ENCODE measurements at places on chromosomes 1 and 21.

GRCh38 chr1:235835226-235835625 lies 31.5 kb downstream of the LYST start:
- DNase-seq = no peak

DNA sequence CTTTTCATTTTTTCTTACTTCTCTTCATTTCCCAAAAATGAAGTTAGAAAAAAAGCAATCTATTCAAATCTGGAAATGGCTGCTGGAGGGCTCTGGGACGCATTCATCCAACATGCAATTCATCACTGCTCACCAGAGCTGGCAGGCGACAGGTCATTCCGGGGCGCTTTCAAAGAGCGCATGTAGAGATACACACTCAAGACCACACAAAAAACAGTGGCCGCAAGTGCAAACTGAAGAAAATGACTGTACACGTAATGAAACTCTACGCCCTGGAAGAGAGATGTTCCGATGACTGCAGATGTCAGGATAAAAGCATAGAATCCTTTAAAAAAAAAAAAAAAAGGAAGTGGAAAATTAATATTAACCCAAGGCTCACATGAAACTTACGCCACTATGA lies 15.5 kb downstream of the LBR start:
- DNase-seq = no peak

GRCh38 chr1:221161571-221162041 lies 282.4 kb downstream of the HLX start:
- DNase-seq = no peak

DNA sequence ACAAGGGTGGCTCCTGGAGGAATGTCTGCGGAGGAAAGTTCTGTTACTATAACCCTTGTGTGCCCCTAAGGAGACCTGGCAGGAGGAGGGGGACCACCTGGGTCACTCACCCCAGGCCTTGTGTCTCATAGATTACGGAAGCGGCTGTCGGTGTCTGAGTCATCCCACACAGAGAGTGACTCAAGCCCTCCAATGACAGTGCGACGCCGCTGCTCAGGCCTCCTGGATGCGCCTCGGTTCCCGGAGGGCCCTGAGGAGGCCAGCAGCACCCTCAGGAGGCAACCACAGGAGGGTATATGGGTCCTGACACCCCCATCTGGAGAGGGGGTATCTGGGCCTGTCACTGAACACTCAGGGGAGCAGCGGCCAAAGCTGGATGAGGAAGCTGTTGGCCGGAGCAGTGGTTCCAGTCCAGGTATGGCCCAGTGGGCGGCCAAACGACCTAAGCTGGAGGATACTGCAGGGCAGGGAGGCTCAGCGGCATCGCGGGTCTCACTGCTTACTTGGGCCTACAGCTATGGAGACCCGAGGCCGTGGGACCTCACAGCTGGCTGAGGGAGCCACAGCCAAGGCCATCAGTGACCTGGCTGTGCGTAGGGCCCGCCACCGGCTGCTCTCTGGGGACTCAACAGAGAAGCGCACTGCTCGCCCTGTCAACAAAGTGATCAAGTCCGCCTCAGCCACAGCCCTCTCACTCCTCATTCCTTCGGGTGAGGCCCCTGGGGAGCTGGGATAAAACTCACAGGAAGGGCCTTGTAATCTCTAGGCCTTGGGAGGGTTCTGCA lies 101.4 kb downstream of the PIK3R3 start:
- DNase-seq = no peak

DNA sequence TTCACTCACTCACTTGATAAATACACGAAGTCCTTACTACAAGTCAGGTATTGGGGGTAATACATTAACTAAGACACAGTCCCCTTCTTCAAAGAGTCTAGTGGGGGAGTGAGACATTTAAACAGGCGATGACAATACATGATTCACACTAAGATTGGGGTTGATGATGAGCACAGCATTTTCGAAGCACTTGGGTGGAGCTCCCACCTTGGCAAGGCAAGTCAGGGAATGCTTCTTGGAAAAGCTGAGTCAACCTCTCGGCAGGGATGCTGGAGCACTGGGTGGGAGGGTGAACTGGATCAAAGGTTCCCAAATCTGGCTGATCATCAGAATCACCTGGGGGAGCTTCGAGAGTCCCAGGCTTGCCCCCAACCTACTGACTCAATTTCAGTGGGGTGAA lies 57.9 kb upstream of the ENAH start:
- no peak for DNase-seq

DNA sequence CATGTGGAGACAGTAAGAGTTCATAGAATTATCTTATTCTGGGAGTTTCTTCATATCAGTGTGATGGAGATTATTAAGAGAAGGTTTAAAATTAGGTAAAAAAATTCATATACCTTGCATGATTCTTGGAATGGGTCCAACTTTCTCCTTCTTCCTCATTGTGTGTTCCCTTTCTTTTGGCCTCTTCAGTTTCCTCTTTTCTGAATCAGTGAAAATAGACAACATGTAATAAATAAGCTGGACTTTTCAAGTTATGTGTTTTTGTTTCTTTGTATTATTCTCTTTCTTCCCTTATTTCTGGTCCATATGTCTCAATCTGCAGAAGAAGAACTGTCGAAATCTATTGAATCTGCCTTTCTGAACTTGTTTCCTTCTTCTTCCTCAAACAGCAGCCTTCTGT lies 30.5 kb downstream of the C4BPA start:
- DNase-seq = no peak
